ENCODE measurements at places on chromosomes 3 and 15.

GRCh38 chr3:149339931-149340309 is 6.5 kb upstream of the TM4SF18 start:
- DNase-seq, result no peak

GRCh38 chr3:152258448-152259393 is 10.0 kb upstream of the MBNL1 start:
- DNase-seq, result peak; percentile 88

DNA sequence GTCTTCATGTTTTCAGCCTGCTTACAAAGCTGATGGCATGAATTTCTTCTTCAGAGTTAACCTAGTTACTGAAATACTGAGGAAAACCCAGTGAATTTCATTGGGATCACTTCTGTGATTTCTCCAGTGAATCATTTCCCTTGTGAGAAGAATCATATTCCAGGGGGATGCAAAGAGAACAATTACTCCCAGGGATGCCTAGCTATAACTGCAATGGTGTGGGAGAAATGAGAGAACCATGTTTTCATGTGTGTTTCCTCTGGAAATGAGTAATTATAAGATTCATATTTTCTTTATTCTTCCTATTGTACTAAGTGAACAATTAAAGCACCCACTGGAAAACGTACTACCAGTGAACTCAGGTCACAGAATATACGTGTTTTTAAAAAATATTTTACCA is 485.4 kb downstream of the GRM7 start:
- no peak for DNase-seq

DNA sequence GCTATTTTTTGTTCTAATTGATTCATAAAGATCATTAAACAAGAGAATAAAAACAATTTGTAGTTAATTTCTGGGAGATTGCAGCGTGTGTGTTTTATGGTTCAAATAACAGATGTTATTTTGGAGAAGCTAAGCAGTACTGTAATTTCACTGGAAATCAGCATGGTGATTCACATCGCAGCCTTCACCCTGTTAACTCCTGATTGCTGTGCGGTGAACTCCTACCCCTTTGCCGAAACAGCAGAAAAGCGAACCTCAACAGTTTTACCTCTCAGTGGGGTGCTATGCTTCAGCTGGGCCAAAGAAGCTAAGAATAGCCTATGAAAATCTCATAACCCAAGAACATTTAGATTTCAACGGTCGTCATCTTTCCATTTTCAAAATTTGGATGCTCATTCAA is 441.5 kb upstream of the RARB start:
- DNase-seq, result no peak

DNA sequence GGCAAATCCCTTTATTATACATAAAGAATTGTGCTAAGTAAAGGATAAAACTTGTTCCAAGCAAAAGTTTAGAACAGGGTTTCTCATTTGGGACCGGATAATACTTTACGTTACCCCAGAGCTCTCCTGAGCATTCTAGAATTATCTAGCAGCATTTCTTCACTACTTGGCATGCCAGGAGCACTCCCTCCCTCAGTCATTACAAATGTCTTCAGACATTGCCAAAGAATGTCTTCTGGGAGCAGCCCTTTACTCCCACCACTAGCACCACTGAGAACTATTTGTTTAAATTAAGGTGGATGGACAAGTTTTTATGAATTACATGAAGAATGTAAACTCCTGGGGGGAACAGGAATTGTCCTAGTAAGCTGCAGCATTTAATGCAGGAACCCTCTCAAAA is 516.4 kb downstream of the GBE1 start:
- no peak for DNase-seq

GRCh38 chr3:13776253-13777050 is 103.4 kb downstream of the WNT7A start:
- DNase-seq, result no peak

- DNase-seq, result no peak
These were observed 813.4 kb upstream of the EPHA6 start for GRCh38 chr3:96000966-96001365.
